ENCODE measurements at places on chromosomes 1 and 21. TPM values are rescaled to one million over a fixed set of nuclear protein-coding genes. Genes with fewer than 3 reads are reported as not detected.

ATP1A4 gene
- 8.3 TPM for total RNA-seq

RIMS3 gene
- 3.1 TPM for total RNA-seq

SLFNL1 gene
- total RNA-seq, result 0.69 TPM

NBPF4 gene
- total RNA-seq, result not detected

PBXIP1 gene
- 74.0 TPM for total RNA-seq

SPRR1A gene
- total RNA-seq, result not detected

THEMIS2 gene
- 7.3 TPM for total RNA-seq

LCE2B gene
- not detected for total RNA-seq

ERICH3 gene
- total RNA-seq, result 0.79 TPM

TMEM61 gene
- total RNA-seq, result not detected

PRKAA2 gene
- total RNA-seq, result 19.5 TPM

DNA sequence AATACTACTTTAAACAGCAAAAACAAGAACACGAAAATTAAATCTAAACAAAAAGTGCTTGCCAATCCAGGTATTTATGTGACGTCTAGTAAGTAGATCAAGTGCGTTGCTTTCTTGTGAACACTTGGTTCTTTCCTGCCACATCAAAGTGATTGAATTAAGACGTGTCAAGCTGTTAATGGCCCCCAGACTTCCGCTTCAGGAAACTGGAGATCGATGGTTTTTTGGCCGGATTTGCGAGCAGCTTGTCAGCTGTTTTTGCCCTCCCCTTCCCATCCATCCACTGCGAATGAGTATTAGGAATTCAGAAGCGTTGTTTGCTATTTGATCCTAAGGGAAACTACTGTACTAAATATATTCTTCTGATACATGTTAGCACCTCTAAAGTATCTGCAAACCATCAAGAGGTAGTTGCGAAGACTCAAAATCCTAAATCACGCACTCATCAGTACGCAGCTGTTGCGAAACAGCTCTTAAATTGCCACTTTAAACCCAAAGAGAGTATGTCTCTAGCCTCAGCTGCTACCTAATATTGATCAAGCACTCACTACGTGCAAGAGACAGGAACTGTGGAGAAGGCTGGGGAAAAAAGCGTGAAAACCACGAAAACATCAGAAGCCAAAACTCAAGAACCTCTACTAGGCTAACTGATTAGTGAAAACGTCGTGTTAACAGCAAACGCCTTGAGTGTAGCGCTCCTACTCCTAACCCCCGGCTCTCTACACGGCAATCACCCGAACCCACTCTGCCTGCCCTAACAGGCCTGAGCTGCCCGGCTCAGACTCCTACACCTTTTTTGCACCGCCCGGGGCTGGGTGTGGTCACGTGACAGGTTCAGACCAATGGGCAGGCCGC, 473 bp upstream of the BRDT start:
- DNase-seq, result no peak

- no peak for DNase-seq
Measured at GRCh38 chr1:174258148-174258550, 98.8 kb downstream of the RABGAP1L start.

GRCh38 chr1:84711121-84711520, 20.9 kb upstream of the SSX2IP start:
- no peak for DNase-seq

DNA sequence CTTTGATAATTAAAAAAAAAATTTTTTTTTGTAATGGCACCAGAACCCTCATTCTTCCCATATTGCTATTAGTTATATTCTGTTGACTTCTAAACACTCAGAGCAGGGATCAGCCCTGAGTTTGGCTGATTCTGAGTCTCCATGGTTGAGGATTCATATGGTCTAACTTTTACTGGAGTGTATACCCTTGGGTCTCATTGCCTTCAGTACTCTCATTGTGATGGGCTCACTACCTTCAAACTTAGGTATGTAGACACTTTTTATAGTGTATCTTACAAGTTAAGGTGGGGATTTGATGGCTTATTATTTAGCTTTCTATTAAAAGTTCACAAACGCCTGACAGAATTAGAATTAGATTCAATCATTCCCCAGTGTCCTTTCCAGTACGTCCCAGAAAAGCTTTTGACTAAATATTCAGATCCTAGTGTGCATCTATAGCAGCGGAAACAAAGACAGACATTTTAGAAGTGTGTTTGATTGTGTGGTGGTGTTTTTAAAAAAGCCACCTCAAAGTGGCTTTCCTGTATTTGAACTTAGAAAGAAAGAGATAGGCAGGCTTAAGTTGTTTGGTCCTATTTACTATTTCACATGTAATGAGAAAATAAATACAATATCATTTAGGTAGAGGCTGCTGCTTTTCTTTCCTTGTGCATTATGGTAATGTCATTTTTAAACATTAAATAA, 1.4 kb downstream of the MACF1 start:
- no peak for DNase-seq

GRCh38 chr1:232987046-232987773, 36.8 kb downstream of the NTPCR start:
- DNase-seq, result no peak

GRCh38 chr1:198529414-198529813, 11.1 kb downstream of the ATP6V1G3 start:
- no peak for DNase-seq

DNA sequence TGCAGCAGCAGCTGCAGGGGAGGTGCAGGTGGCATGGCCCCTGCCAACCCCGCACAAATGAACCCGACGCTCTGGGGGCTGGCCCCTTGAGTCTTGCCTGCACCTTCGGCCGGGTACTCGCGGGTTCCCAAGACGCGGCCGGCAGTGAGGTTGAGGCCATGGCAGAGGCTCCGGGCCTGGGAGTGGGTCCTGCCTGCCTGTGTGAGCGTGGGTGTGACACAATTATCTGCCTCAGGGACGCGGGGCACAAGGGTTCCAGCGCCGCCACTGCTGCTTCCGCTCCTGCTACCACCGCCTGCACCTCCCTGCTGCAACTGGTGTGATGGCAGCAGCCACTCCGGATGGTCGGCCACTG, 20.9 kb upstream of the TGFB2 start:
- DNase-seq, result no peak

DNA sequence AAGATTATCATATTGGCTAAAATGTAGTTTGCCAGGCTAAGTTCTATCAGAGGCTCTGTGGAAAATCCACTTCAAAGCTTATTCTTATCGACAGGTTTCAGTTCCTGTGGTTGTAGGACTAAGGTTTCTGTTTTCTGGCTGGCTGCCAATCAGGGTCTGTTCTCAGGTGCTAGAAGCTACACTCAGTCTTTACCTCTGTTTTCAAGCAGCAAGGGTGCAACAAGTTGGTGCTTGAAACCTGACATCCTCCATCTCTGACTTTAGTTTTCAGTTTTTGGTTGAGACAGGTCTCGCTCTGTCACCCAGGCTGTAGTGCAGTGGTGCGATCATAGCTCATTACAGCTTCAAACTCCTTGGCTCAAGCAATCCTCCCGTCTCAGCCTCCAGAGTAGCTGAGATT, 15.3 kb upstream of the TMCO2 start:
- no peak for DNase-seq

DNA sequence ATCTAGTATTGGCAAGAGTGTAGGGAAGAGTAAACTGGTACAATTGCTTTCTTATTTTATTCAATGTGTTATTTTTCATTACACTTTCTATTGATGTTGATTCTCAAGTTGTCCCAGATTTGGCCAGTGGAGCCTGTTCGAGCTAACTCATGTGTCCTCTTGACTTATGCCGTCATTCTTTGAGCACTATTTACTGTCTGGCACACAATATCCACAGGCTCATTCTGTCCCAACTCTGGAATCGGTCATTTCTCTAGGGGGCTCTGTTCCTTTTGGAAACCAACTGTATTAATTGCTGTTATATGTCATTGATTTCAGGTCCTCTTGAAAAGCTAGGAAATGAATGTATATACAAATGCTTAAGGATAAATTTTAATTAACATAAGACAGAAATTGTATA, 22.4 kb upstream of the SFPQ start:
- DNase-seq, result no peak

DNA sequence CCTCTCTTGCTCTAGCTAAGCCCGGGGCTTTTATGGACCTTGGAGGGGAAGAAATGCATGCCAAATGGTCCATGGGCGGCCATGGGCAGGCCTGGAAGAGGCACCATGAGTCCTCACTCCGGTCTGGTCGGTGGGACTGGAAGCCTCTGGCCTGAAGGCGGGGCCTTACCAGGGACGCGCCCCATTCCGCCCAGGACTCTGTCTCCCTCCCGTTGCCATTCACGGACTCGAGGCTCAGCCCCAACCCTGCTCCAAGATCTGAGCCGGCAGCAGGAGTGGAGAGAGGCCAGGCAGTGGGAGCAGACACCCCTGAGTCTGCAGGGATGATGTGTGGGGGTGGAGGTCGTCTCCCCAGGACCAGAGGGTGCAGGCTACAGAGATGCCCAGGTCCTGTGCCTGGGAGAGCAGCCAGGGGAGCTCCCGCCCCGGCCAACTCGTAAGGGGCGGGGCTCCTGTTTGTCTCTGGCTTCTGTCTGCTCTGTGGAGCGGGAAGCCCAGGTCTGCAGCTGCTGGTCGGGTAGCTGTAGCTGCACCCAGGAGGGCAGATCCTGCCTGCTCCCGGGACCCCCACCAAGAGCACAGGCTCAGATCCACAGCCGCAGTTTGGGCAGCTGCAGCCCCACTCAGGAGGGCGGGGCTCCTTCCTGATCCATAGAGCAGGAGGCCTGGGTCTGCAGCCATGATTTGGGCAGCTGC, 8.3 kb upstream of the KANK4 start:
- no peak for DNase-seq

DNA sequence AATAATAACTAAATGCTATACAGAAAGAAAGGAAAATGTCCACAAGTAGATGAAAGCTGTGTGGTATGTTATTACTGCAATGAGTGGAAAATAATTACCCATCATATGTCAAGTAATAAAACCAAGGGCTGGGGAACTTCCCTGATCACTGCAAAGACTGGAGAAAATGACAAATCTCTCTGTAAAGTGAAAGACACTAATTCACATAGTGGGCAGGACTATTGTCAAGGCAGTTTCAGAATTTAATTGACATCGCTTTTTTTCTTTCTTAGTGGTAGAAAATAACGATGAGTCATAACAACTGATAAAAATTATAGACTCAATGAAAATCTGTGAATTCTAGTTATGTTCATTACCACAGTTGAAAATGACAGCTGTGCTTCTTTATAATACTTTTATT, 153.7 kb upstream of the ST6GALNAC5 start:
- DNase-seq, result no peak

GRCh38 chr1:240739139-240739538, 127.2 kb upstream of the GREM2 start:
- no peak for DNase-seq

- no peak for DNase-seq
Measured at GRCh38 chr1:47779613-47780012, 217.6 kb downstream of the TRABD2B start.

GRCh38 chr1:157069601-157070000, 24.1 kb upstream of the ARHGEF11 start:
- DNase-seq, result no peak

DNA sequence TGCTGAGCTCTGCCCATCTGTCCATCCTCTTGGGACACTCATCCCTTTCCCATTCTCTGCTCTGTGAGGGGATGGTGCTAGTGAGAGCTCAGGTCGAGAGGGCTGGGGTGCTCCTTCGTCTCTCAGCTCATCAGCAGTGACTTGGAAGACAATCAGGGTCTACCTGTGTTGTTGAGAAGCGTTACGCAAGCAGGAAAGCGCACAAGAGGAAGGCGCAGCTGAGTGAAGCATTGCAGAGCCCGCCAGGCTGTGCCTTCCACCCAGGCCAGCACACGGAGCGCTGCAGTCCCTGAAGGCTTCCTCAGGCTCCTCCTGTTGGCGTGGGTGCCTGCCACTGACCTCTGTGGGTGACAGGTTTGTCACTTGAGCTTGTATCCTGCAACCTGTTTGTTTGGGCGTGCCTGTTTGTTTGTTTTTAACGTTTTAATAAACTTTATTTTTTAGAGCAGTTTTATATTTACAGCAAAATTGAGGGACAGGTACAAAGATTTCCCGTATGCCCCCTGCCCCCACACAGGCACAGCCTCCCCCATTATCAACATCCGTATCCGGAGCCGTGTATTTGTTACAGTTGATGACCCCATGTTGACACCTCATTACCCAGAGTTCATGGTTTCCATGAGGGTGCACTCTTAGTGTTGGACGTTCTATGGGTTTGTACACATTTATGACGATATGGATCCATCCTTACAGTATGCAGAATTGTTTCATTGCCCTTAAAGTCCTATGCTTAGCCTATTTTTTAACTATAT, 36.7 kb downstream of the ADARB1 start:
- no peak for DNase-seq

GRCh38 chr1:17653728-17654351, 101.3 kb upstream of the ACTL8 start:
- DNase-seq, result no peak

DNA sequence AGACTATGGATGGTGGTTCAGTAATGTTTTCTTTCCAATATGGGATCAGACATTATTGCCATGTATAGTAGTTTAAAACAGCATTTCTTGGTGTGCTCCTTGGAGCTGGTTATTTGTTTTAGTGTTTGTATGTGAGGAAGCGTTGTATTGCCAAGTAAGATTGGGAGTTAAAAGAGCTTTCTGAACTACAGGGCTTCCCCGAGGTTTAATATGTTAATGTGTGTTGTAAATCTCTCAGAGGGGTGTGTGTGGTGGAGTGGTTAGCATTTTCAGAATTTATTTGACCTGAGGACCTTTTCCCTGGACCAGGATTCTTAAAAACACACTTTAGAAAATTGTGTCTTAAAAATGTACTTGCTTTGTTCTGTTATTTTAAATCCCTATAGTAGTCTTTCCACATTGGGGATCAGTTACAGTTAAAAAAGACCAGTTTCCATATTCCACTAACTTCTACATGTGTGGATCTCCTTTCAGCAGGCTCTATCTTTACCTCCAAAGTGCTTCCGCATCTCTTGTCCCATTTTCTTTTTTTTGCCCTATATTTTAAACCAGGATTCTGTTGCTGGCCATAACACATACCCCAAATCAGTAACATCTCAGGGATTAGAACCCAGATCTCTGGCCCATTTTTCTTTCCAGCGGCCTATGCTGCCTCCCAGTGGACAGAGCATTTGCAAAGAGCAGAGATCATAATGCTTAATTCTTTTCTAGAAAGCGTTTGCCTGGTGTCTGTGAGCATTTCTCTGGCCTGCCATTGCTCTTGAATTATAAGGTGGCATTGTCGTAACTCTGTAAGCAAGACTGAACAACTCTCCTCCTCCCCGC, 58.6 kb downstream of the PBX1 start:
- no peak for DNase-seq

DNA sequence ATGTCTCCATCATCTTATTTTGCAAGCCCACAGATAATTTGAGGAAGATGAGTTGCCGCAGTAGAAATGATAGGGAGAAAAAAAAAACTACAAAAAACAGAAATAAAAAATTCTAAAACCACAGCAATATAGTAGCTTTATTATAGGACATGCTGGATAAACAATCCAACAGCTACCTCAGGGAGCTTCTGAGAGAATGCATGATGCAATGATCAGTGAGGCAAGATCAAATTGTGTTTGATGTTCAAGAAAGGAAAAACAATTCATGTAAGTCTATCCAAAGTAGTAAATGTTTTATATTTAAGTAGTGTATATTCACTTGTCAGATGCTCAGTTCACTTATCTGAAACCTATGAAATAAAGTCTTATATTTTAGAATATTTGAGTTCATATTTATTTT, 6.7 kb downstream of the CR1L start:
- no peak for DNase-seq
